ENCODE measurements at places on chromosomes 4 and X.

DNA sequence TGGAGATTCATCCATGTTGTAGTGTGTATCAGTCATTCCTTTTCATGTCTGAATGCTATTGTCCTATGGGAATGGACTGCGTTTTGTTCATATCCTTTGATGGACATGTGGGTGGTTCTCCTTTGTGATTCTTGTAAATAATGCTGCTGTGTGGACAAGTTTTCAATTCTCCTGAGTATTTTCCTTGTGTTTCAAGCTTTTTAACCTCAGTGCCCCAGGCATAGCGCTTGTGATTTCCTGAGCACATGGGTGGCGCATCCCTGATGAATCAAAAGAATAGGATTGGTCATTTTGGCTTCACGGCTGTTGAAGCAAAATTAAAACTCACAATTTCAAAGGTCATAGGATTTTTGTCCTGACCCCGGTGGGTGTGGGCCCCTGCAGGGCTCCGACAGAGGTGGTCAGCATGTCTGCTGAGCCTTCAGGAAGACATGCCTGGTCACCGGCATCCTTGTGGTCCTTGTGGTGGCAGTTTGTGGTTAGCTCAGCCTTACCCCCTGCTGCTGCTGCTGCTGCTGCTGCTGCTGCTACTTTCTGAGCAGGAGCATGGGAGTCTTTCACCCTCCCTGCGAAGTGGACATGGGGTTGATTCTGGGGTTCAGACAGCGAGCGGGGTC, 30.0 kb downstream of the SHROOM2 start:
- no peak for DNase-seq

DNA sequence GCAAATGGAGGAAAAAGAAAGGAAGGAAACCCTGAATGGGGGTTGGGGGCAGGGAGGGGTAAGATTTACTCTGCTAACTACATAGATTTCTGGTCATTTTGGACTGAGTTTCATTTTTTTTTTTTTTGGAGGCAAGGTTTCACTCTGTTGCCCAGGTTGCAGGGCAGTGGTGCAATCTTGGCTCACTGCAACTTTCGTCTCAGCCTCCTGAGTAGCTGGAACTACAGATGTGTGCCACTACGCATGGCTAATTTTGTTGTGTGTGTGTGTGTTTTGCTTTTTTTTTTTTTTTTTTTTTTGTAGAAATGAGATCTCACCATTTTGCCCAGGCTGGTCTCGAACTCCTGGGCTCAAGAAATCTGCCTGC, 223.5 kb downstream of the APBB2 start:
- no peak for DNase-seq

- DNase-seq, result no peak
These were observed 16.6 kb downstream of the GPKOW start for GRCh38 chrX:49106930-49107329.

DNA sequence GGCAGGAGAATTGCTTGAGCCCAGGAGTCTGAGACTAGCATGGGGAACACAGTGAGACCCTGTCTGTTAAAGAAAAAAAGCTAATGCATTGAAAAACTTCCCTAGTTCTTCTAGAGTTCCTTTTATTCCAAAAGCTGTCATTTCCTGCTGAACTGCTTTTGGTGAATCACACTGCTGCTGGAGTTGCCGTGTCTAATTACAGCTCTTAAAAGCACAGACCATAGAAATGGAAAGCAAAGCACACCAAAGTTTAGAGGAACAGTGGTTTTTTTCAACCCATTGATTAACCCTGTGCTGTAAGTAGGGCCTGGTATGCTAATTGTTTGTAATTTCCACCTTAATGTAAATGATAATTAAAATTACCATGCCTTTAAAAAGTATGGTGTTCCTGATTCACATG, 52.4 kb downstream of the SEPTIN11 start:
- DNase-seq, result no peak

- no peak for DNase-seq
These were observed 8.8 kb downstream of the HPGDS start for GRCh38 chr4:94333866-94334265.

All from stimulated activated CD8-positive, alpha-beta memory T cell treated with anti-CD3 and anti-CD28 coated beads, Interleukin-15, amount 100 ng/mL, for 24 hours (primary cell).